ENCODE measurements at places on chromosomes 4 and X.

- no peak for DNase-seq
Observed at GRCh38 chrX:132086672-132087071, 41.1 kb downstream of the FRMD7 start.

GRCh38 chr4:71558248-71558647, 219.4 kb downstream of the SLC4A4 start:
- no peak for DNase-seq

DNA sequence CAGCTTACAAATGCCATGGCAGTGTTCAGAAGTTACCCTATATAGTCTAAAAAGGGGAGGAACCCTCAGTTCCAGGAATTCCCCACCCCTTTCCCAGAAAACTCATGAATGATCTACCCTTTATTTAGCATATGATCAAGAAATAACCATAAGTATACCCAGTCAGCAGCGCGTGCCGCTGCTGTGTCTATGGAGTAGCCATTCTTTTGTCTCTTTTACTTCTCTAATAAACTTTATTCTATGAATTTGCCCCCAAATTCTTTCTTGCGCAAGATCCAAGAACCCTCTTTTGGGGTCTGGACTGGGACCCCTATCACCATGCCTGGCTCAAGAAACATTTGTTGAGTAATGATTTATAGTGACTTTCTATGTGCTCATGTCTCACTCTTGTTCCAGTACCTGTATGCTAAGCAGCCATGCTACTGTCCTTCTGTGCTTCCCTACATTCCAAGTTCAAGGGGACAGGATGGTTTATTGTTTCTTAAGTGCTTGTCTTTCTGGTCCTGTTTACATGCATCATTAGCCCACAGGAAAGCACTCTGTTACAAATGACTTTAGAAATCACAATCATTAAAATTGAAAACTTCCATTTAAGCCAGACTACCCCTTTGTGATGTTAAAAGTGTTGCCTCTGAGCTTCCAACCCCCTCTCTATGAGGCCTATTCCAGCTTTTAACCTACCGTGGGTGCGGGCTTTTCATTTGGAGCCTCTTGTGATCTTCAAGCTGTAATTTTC, 63.4 kb upstream of the S100G start:
- DNase-seq, result no peak

DNA sequence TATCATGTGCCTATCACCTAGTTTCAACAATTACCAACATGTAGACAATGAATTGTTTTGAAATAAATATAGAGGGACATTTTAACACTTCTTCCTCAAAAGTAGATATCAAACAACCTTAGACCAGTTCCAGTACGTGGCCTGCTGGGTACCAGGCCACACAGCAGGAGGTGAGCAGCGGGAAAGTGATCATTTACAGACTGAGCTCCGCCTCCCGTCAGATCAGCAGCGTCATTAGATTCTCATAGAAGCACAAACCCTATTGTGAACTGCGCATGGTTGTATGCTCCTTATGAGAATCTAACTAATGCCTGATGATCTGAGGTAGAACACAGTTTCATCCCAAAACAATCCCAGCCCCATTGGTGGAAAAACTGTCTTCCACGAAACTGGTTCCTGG, 6.5 kb downstream of the BBS7 start:
- DNase-seq, result peak; percentile 5

DNA sequence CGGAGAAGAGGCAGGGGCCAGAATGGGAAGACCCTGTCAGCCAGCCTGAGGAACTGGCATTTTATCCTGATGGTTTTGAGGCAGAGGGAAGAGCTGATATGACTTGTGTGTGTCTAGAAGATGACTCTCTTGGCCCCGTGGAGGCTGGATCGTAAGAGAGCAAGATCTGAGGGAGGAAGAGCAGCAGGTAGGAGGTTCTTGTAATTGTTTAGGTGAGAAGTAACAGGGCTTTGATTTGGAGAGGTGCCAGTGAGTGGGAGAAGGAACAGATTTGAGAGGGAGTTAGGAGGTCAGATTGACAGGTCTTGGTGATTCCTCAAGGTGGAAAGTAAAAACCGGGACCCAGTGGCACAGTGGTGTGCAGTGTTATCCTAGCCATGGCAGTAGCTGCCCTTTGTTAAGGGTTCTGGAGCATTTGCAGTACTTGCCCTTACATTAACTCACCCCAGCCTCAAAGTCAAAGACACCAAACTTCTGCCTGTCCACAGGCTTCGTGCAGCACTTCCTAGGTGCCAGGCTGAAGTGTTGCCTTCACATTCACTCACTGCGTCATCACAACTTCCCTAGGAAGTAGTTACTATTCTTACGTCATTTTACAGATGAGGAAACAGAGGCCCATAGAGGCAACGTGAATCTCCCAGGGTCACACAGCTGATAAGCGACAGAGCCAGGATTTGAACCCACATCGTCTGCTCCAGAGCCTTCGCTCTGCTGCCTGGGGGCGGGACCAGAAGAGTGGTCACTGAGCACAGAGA, 23.7 kb downstream of the RTL5 start:
- DNase-seq, result no peak

DNA sequence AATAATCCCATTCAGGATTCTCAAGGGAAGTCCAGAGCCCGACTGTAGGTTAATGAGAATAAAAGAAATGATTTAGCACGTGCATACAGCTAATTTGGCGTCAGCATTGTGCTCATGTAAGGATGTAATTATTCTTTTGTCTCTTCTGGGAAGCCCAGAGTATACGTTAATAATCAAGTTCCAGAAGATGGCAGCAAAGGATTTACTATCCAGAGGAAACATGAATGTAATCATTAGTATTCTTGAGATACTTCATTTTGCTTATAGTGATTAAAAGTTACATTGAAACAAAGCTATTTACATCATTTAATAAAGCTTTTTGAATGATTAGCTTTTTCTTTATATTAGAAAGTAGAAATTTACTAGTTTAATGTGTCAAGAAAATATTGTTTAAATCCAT, 27.1 kb upstream of the MAP9 start:
- peak; percentile 72 for DNase-seq

DNA sequence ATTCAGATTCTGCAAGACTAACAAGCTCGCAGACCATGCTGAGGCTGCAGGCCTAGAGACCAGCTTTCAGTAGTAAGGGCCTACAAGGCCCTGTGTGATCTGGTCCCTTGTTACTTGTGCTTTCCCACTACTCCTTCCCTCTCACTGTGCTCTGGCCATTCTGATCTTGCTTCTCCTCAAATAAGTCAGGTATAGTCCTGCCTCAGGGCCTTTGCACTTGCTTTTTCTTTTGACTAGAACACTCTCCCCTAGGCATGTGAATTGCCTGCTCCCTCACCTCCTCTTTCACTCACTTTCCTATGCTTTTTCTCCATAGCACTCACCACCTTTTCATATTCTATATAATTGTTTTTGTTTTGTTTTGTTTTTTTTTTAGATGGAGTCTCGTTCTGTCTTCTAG, 22.2 kb downstream of the AKAP14 start:
- DNase-seq, result no peak

GRCh38 chrX:153526801-153527200, 9.4 kb downstream of the ATP2B3 start:
- peak; percentile 38 for DNase-seq

DNA sequence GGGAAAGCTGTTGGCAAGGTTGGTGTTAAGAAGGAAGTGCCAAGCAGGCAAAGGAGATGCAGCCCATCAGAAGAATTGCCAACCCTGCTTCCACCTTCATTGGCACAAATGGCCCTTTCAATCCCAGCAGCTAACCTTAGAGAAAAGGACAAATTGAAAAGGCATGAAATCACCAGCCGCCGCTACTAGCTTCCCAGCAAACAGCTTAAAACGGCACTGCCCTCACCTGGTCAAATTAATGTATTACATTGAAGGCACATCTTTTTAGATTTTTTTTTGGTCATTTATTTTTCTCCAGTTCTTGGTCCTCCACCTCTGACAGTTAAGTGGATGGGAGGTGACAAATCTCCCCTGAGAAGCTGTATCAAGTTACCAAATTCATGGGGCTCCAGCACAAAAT, 51.0 kb upstream of the NHSL2 start:
- DNase-seq, result peak; percentile 60

DNA sequence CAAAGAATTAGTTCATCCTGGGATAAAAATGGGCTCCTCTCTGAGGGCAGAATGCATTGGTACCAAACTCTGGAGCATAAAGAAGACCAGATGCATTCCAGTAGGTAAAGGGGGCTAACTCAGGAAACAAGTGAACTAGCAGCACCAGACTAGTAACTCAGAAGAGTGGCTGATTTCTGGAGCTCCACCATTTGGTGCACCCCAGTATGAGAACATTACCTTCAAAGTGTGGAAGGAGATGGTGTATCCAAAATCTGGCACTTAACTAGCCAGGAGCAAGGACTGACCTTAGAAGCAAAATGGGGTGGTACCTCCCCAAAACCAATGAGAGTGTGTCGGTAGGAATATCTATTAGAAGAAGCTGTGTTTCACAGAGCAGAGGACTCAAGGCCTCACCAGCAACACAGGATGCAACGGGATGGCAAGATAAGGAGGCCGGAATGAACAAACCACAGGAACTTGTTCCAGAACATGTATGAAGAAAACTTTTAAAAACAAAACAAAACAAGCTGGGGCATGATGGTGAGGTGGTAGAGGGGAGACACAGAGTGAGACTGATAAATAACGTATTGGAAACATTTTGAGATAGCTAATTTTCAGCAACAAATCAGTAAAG, 142.3 kb downstream of the INPP4B start:
- DNase-seq, result no peak

GRCh38 chrX:28225513-28225912, 244.3 kb upstream of the DCAF8L1 start:
- DNase-seq, result no peak

Data from eye (tissue), 1 donor.